ENCODE measurements at places on chromosomes 3 and 15.

GRCh38 chr15:48416301-48416700 is 85.1 kb downstream of the DUT start:
- no peak for DNase-seq

GRCh38 chr3:52123106-52123725 is 31.0 kb downstream of the POC1A start:
- DNase-seq = peak; percentile 38

DNA sequence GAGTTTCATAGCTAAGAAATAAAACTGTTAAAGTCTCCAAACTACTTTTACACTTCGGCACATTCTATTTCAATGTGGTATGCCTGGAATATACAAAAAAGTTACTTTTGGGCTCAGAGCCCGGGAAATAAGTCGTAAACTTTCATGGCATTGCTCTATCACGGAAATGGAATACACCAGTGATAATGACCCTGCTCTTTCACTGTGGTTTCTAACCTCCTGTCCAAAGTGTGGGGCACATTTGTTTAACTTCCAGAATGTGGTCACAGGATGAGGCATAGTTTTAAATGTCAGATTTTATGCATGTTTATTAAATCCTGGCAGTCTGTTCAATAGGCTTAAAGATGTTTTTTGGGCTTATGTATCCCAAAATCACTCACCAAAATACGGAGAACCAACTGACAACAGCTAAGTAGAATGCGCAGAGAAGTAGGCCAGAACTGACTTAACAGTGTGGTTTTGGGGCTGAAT is 5.1 kb downstream of the CXCR6 start:
- DNase-seq = no peak

GRCh38 chr3:179896507-179896906 is 140.2 kb downstream of the PEX5L start:
- DNase-seq = no peak

DNA sequence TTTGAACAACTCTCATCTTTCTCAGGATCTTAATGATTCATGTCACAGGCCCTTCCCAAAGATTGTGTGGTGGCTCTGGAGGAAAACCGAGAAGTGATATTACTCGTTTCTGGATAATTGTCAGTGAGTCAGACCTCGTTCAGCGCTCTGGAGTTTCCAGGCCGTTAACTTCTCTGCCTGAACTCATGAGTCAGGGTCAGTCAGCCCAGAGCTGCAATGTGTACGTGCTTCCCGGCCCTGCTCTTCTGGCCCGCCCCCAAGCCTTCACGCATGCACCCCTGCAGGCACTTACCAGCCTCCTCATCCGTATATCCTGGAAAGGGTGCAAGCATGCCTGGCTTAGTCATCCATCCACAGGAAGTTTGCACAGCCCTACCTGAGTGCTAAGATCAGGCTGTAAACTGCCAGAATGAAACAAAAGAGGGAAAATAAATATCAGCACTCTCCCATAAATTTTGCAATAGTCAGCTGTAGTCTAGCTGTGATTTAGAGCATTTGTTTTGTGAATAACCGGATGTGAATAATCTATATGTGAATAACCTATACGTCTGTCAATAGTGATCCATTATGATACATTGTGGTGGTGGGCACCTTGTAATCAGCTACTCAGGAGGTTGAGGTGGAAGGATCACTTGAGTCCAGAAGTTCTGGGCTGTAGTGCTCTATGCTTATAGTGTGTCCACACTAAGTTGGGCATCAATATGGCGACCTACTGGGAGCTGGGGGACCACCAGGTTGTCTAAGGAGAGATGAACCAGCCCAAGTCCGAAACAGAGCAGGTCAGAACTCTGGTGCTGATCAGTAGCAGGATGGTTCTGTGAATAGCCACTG is 35.3 kb upstream of the SEMA4B start:
- no peak for DNase-seq

DNA sequence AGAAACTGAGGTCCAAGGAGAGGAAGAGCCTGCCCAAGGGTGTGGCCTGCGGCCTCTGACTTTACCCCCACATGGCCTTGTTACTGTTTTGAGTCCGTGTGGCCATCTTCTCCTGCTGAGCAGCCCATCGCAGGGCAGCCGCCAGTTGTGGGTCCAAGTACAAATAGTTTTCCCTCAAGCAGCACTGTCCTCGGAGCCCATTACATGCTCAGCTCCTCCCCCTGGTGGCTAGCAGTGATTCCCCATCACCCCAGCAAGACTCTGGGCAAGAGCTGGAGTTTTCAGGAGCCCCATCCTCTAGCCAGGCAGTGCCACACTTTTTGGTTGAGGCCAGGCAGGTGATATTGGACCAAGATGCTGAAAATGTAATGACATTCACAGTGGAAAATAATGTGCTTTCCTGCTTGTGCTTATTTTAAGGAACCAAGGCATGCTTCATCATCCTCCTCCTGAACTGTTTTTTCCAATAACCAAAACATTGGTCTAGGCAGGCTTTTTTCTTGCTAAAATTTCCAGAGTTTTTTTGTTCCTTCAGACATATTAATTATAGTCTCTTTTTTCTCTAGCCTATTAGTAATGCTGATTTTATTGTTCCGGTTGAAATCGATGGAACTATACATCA is 23.2 kb upstream of the VILL start:
- DNase-seq = peak; percentile 8

DNA sequence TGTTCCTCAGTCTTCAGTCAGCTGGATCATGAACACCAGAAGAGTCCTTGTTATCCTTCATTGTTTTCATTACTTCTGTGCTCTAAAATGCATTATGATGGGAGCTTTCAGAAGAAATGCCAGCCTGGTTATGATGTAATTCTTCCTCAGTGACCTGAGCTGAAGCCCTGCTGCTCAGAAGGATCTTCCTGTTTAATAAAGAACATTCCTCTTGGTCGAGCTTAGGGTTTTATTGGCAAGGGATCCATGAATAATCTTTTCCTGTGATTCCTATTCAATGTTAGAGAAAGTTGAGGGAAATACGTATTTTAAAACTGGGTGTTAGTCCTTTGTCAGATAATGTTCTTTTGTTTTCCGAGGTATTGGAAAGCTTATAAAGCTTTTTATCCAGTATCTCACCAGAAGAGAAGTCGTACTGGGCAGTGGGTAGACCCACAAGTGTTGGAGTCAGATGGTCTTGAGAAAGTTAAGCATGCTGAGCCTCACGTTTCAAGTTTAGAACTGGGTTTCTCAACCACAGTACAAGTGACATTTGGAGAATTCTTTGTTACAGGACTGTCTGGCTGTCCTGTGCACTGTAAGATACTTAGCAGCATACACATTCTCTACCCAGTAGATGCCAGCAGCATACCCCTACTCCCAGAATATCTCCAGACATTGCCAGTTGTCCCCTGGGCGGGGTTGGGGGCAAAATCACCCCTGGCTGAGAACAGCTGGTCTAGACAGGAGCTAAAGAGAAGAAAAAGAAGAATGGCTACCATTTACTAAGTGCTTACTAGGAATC is 212.3 kb upstream of the BHLHE40 start:
- DNase-seq = no peak

- no peak for DNase-seq
Measured at GRCh38 chr15:88693191-88693590, 54.4 kb downstream of the ISG20 start.

DNA sequence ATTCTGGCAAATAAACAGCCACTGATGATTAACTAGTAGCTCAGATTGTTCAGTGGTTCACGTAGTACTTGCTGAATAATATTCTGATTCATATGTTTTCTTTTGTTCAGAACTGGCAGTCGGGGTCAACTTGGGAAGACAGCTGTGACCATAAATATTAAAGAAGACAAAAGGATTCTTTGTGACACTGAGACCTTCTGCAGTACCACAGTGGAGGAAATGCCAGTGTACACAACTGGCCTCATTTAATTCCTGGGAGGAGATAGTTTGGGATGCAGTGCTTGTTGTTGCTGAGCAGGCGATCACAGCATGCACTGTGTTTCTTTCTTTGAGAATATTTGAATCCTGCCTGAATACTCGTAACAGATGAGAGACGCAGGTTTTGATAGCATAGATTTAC is 26.7 kb upstream of the MCF2L2 start:
- DNase-seq = no peak

- no peak for DNase-seq
Measured at GRCh38 chr3:117893638-117894037, 1141.0 kb downstream of the IGSF11 start.

Data from activated CD8-positive, alpha-beta memory T cell treated with anti-CD3 and anti-CD28 coated beads for 1 hour (primary cell).